ENCODE measurements at places on chromosomes 5 and 9. TPM values are rescaled to one million over a fixed set of nuclear protein-coding genes. Genes with fewer than 3 reads are reported as not detected.

DNA sequence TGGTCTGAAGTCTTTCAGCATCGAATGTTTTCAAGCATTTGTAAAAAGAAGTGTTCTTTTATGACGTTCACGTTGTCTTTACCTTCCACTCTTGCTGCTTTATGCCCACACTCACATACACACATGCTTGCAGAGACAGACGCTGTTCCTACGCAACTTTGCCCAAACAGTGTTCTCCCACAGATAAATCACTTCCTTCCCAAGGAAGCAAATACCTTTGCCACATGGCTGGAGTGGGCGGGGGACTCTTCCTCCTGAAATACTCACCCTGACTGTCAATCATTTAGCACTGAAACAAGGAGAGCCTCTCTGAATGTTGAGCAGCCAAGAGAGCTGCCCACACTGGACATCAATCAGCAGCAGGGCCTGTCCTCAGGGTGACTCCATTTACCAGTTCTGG is 22.4 kb upstream of the ASTN2 start:
- no peak for DNase-seq

FSD1L gene
- 4.9 TPM for total RNA-seq

GRCh38 chr9:103183701-103184171 is 188.6 kb downstream of the CYLC2 start:
- DNase-seq = no peak

DNA sequence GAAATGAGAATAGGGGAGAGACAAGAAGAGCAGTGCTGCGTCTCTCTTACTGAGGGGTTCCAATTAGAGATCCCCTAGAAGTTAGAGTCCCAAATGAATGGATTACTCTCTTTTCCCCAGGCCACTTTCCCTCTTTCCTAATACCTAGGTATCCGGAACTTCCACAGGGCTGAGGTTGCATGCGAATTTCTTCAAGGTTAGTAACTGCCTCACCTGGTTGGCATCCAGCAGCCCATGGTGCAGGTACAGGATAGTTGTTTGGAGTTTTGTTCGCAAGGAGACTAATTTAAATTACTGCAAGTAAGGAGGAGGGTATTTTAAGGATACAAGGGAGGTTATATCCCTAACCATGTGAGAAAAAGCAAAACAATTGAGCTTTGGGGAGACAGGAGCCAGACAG is 52.4 kb upstream of the JAK2 start:
- no peak for DNase-seq

- no peak for DNase-seq
Observed at GRCh38 chr5:38543074-38543473, 13.4 kb downstream of the LIFR start.

GRCh38 chr5:76818844-76819831 is at the start of gene F2RL1:
F2RL1 (plus strand) TSS chr5:76819030; CDS start chr5:76819183, 153 bp downstream.
- peak; percentile 61 for DNase-seq

MTAP gene
- 54.1 TPM for total RNA-seq

DNA sequence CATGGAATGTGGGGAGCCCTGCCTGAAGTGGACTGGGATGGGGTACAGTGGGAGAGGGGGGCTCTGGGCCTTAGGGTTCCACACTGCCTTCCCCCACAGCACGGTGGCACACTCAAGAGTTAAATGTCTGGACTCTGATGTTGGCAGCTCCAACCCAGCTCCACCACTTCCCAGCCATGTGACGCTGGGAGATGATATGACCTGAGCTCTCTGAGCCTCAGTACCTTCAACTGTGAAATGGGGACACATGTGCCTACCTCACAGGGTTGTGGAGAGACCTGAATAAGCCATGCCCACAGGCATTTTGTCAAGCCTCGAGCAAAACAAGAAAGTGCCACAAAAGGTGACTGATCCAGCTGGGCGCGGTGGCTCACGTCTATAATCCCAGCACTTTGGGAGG is 3.4 kb upstream of the PDGFRB start:
- DNase-seq = no peak

DNA sequence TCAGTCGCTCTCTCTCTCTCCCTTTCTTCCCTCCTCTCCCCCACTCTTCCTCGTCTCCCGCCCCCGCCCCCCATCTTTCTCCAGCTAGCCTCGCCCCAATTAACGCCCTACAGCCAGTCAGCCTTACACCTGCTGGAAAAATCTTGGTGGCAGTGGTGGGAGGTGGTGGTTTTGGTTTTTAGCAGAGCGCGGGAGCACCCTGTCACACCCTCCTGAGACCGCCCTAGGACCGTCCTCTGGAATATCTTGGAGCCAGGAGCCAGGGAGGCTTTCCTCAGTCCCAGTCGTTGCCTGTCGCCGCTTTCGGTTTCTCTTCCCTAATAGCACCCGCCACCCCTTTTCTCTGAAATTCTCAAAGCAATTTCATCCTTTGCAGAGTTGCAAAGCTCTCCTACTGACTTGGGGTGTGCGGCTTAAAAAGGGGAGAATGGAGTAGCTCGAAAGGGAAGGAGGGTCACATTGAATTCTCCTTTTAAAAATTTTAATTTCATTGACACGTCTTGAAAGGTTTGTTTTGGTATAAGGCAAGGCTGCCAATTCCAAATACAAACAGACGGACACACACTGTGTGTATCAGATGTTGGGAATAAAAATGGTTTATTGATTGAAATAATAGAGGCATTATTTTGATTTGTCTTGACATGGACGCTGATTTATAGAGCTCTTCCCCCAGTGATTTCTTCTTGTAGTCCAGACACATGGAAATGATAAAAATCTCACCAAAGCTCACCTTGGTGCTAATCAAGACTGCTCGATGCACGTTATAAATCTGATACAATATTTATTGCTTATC is 301.3 kb downstream of the PARP8 start:
- no peak for DNase-seq

- DNase-seq = no peak
Observed at GRCh38 chr9:37943345-37944265, 39.7 kb upstream of the SLC25A51 start.

GRCh38 chr9:20526500-20527319 is 95.6 kb downstream of the MLLT3 start:
- DNase-seq = no peak

OTULINL gene
- total RNA-seq = 68.4 TPM

CHSY3 gene
- not detected for total RNA-seq

GRXCR2 gene
- total RNA-seq = not detected

- peak; percentile 37 for DNase-seq
Observed at GRCh38 chr9:121992571-121993212, 100.4 kb downstream of the TTLL11 start.

GRCh38 chr9:136239983-136240330 is 5.7 kb downstream of the QSOX2 start:
- no peak for DNase-seq

GRCh38 chr9:83199240-83199639 is 136.3 kb upstream of the RASEF start:
- DNase-seq = no peak

DNA sequence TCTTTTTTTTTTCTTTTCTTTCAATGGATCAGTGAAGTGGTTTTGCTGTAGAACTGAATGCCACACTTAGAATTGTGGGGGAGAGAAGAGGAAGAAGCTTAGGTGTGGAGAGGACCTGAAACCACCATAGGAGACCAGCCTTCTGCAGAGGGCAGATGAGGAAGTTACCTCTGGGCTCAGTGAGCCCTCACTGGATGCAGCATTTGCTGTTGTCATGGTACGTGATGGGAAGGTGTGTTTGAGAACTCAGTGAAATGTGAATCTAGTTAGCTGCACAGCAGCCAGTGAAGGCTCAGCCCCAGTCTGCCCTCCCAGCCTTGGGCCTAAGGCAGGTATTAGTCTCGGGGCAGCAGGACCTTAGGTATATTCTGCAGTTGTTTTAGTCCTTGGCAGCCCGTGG is 17.5 kb downstream of the CYFIP2 start:
- no peak for DNase-seq

SPOCK1 gene
- not detected for total RNA-seq

DNA sequence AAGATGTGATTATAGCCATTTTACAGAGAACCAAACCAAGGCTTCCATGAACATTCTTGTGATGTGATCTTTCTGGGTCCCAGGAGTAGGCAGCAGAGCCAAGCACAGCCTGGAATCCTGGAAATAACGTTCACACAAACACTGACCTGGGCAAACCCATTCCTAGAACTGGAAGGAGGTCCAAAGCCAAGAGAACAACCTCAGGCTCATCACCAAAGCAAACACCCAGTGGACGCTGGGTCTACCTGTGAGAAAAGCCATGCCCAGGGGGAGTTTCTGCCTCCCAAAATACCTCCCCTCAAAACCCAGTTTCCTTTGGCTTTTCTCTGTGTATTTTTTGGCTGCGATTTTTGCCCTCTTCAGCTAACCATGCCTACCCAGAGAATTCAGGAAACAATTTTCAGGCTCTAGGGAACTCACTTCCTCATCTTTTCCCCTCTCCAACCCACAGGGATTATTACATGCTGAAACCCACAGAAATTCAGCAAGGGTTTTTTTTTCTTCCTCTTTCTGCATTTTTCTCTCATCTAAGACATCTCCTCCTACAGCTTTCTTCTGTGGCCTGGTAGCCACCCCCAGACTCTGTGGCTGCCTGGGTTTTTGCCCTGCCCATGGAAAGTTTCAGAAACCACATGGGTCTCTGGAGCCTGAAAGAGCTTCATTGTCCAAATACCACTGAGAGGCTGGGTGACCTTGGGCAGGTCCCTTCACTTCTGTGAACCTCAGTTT is 75.0 kb downstream of the TNC start:
- no peak for DNase-seq

DNA sequence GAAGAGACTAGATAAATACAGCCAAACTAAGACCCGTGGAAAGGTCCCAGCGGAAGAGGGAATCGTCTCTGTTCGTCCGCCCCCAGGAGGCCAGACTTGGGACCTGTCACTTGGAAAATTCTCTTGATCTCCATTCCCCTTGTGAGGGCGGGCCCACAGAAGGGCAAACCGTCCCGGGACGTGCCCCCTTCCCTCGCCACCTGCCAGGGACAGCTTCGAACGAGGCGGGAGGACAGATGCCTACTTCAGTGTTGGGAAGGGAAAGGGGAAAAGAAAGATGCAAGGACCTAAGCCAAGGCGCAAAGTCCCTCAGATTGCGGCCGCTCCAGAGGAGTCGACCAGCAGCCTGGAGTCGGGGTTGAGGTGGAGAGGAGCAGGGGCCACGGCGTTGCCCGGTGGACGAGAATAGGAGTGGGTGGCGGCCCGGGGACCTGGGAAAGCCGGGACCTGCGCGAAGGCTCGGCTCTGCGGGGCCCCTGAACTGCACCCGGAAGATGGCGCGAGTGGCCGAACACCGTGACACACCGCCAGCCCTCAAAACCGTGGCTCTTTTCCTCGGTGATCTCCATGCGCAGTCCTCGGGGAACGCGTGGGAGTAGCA is 4.4 kb upstream of the EBF1 start:
- DNase-seq = no peak

- peak; percentile 44 for DNase-seq
Observed at GRCh38 chr5:179762079-179762780, 29.6 kb downstream of the MAML1 start.

- no peak for DNase-seq
Observed at GRCh38 chr5:40270274-40270845, 409.4 kb upstream of the PTGER4 start.

DNA sequence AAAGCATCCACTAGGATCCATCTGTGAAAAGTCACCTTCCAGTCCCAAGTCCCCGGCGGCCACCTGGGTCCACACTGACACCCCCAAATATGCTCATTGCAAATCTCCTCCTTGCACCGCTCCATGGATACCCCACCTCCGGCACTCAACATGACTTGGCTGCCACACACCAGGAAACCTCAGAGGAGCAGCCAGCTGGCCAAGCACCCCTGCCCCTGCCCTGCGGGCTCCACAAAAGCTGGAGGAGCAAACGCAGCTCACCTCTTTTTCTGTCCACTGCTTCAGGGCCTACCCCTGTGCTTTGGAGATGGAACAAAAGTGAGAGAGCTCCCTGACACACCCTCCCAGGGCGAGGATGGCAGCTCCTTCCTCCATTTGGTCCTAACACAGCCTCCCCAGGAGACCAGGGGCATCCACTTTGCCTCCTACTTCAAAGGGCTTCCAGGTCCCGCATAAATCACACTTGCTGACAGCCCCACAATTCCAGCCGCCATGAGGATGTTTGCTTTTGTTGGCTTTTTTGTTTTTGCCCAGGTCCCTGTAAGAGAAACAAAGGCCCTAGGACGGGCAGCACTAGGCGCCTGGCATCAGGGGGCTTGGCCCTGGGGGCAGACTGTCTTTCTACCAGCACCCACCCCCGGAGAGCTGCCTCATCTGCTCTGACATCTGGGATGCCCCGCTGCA is 14.8 kb downstream of the ROR2 start:
- no peak for DNase-seq

GRCh38 chr9:77714077-77714549 is 66.0 kb upstream of the GNA14 start:
- DNase-seq = no peak

DNA sequence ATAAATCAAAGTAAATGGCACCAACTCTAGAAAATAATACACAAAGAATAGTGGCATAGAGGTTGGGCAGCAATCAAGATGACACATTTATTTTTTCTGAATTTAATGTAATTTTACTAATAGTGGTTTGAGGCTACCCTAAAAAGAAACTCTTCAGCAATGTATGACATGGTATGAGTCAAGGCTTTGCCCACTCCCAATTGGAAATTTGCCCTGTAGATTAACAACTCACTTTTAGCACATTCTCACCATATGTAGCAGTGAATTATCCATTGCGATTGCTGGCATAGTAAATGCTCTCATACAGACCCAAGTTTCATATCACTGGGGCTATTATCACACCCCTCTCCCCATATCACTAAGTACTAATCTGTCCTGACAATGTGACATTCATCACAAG is 832.1 kb upstream of the ZNF608 start:
- no peak for DNase-seq

DNA sequence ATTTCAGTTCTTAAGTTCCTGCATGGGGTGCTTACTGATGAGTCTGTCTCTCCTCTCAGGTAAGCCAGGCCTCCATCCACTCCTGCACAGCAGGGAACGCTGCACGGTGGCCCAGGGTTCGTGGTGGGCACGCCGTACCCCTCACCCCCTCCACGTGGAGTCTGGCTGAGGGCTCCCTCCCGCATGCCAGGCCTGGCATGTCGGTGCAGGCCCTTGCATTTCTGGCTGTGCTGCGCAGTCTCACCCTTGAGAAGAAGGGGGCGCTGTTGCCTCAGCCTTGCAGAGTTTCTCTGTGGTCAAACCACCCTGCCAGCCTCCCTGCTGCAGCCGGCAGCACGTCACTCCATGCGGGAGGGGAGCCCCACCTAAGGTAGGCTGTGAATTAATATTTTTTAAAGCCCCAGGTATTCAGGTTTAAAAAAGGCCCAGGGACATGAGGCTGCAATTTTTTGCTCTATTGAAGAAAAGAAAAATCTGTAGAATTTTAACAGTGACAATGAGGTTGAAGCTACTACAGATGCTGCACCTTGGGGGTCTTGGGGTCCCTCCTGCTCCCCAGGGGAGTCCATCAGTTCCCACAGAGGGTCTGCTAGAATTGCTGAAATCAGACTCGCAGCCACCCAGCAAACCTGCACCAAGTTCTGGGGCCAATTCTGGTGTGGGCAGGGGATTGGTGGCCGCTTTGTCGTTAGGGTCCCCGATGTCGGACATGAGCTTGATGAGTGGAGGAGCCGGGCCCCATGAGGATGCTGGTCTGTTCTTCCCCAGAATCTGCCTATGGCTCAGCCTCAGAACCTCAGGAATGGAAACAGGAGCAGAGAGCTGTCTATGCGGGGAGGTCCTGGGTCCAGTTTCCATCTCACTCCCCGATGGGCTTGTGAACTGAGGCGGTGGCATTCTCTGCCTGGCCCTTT is 52.6 kb downstream of the TENT4A start:
- peak; percentile 82 for DNase-seq

GRCh38 chr5:62942384-62942783 is 363.8 kb downstream of the LRRC70 start:
- no peak for DNase-seq

- no peak for DNase-seq
Observed at GRCh38 chr5:57082441-57083067, 91.3 kb upstream of the GPBP1 start.
